ENCODE measurements at places on chromosomes 4 and X.

DNA sequence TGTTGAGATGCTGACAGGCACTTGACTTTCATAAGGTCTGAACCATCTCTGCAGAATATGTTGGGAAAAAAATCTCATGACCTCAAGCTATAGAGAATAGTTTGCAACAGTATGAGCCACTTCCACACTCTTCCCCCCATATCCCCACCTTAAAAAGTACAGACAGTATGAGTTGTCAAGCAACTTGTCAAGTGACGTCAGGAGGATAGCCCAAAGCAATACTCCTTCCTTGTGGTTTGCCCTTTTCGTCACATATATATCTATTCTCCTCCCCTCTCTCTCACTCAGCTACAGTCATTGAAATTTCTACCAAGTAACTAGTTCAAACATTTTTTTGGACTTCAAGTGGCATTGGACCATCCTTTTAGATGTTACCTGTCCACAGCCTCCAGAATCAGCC lies 67.7 kb downstream of the MCF2 start:
- no peak for DNase-seq

DNA sequence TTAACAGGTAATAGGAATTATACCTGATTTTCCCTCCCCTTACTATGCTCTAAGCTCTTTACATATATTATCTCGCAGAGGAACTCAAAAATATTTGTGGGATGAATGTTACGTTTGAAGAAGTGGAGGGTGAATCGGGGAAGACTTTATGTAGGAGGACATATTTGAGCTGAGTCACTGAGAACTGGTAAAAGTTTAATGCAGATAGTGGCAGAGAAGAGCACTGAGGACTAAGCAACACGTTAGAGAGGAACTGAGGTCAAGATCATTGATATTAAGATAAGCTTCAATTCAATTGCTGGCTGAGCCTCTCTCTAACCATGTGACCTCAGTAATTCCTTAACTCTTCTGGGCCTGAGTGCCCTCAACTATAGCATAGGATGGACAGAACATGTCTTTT lies 26.4 kb upstream of the ELOVL6 start:
- DNase-seq = no peak

GRCh38 chrX:110759785-110760184 lies 35.8 kb downstream of the CHRDL1 start:
- no peak for DNase-seq

DNA sequence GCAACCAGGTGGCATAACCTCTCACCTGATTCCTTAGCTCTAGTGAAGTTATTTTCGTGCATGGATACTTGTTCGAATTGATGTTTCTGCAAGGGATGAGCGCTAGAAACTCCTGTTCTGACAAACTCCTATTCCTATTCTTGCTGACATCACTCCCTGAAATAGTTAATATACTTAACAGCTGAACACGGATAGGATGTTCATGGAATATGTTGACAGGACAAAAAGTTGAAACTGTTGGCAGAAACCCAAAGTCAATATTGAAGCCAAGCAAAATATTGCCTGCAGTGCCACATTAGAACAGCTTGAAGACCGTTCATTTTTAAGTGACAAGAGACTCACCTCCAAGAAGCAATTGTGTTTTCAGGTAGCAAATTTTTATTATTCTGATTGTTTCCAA lies at the start of gene KLKB1:
KLKB1 (plus strand) TSS at position 287 of the 400 bp plus-strand sequence. CDS start 689 bp downstream, outside the sequence.
- peak; percentile 67 for DNase-seq

GRCh38 chrX:17987783-17988182 lies 126.7 kb upstream of the RAI2 start:
- DNase-seq = no peak

DNA sequence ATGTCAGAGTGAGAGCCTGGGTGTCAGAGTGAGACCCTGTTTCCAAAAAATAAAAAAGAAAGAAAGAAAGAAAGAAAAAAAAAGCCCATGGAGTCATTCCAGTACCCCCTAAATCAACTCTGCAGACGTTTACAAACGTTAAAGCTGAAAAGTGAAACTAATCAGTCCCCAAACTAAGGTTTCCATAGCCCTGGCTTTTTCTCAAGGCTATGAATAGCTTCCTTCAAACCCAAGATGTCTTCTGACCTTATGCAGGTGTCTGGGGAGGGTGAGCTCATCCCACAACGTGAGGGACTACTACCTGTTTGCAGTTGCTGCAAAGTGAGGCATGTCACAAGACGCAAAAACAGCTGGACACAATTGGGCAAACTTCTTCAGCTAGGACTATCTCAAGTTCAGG lies 144.0 kb downstream of the SH3KBP1 start:
- DNase-seq = no peak

DNA sequence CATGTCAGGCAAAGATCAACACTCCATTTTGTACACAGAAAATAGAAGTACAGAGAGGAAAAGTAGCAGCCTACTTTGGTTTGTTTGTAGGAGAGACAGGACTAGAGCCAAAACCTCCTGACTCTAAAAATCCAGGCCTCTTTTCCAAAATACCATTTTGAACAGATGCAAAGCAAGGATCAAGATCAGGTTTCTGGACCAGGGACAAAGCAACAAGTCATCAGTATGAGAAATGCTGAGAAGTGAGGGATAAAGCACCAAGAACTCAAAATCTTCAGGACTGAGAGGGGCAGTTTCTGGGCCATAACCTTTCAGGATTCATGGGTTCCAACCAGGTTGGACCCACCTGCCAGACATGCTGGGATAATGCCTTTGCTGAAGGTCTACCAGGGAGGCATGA lies 36.6 kb upstream of the MBTPS2 start:
- DNase-seq = no peak

GRCh38 chrX:37361596-37361995 lies 12.4 kb downstream of the PRRG1 start:
- no peak for DNase-seq

DNA sequence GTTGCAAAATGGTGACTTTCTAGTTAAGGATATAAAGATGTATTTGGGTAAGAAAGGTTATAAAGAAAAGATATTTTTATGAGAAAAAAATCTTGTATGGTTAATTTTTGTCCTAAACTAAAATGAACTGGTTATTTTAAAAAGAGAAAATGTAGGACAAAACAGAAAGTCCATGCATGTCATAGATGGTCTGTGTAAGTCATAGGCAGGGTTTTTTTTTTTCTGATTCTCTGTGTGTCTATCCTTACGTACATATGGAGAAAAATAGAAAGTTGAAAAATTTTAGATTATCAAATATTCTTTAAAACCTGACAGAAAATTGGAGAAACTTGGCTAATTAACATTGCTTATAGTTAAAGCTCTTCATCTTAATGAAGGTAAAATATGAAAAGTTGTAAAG lies 493.4 kb downstream of the IQCM start:
- DNase-seq = no peak

GRCh38 chr4:168744021-168744420 lies 247.2 kb downstream of the PALLD start:
- no peak for DNase-seq

- DNase-seq = peak; percentile 84
These were observed at the start of gene PLRG1 for GRCh38 chr4:154549894-154550790. Gene PLRG1 (minus strand): TSS chr4:154550400. CDS start chr4:154550308, 92 bp downstream.

DNA sequence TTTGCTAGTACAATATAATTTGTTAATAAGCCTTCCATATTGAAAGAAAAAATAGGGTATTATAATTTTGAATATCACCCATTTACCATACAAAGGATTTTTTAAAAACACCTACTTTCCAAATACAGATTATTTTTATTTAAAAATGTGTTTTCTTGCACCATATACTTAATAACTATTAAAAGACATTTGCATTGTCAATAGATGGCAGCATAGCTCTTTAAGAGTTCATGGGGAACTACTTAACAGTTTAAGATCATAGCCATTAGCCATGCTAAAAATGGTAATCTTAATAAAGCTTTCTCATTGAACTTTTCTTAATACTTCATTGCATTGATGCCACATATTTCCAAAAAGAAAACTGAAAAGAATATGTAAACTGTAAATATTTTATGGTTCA lies 1995.9 kb downstream of the C4orf33 start:
- DNase-seq = peak; percentile 50

GRCh38 chr4:125355791-125356190 lies 41.0 kb downstream of the FAT4 start:
- DNase-seq = no peak

GRCh38 chr4:74318276-74318675 lies 10.0 kb downstream of the EPGN start:
- no peak for DNase-seq

DNA sequence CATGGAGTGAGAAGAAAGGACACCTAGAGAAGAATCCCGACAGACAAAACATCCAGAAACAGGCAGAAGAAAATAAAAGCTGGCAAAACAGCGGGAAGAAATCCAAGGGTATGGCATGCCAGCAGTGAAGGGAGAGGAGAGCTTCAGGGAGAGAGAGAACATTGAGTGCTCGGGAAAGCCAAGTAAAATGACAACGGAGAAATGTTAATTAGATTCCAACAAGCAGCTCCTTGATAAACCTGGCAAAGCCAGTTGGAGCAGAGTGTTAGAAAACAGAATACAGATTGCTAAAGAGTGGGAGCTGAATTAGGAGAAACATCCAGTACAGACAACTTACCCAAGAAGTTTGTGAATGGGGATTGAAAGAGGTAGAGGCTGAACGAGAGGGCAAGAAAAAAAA lies 40.4 kb upstream of the MAOA start:
- no peak for DNase-seq

DNA sequence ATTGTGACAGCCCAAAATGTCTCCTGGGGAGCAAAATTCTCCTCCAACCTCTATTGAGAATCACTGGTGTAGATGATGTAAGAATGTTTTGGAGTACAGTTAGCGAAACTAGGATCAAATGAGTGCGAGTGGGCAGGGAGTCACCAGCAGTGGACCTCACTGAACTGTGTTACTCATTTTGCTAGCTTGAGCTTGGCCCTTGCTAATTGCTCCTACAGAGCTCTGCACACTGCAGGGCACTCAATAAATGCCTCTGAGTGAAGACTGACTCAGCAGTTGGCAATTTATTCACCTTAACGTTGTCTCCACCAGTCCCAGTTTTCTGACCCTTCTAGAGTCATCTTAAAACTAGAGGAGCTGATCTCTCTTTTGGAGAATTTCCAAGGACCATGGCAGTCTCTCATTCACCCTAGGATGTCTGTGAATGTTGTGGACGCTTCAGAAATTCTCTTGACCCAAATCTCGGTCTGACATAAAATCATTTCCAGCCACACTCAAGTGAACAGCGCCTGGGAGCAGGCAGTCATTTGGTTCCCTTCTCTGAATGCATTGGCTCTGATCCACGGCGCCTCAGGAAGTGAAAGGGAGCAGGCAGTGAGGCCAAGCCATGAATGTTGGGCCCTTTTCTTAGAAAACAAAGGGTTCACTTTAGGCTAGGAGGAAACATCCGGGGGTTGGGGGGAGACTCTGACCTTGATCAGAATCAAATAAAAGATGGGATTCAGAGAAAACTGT lies 148.1 kb downstream of the NWD2 start:
- DNase-seq = no peak

- no peak for DNase-seq
These were observed 211.9 kb upstream of the EOLA2 start for GRCh38 chrX:150150076-150150779.

DNA sequence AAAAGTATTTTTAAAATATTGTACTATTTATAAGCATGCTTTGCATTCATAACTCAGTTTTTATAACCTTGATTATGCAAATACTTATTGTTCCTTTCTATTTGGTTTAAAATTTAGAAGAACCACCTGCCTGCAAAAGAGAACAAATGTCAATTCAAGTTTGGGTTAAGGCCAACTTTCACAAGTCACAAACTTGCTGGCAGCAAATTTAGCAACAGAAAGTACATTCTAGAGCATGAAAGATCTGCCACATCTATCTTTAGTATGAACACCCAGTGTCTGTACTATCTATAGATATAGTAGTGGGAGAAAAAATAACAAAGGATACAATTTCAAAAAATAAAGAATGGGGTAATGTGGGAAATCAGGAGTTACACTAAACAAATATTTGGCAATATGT lies 1014.2 kb downstream of the C4orf33 start:
- DNase-seq = peak; percentile 1

DNA sequence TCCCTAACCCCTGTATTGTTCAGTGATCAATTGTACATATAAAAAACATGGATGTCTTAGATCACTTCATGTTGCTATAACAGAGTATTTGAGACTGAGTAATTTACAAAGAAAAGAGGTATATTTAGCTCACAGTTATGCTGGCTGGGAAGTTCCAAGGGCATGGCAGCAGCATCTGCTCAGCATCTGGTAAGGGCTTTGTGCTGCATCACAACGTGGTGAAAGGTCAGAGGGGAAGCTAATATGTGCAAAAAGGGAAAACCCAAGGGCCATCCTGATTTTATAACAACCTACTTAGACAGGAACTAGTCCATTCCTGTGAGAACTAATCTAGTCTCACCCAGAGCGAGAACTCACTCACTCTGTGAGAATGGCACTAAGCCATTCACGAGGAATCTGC lies 128.2 kb upstream of the OTUD4 start:
- DNase-seq = no peak

DNA sequence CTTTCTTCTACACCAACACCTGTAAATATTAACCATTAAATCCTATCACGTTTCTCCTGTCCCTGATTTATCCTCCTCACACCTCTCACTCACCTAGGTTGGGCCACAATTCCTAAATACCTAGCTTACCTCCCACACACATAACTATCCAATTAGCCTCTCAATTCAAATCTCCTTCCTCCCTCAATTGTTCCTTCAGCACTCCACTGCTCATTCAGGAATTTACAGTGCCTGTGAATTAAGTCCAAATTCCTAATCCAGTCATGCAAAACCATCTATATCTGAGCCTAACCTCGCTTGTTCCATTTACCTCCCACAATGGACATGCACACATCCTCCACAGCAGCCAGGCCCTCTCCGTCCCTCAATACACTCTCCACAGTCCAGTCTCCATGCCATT lies 17.5 kb downstream of the ANXA5 start:
- no peak for DNase-seq

DNA sequence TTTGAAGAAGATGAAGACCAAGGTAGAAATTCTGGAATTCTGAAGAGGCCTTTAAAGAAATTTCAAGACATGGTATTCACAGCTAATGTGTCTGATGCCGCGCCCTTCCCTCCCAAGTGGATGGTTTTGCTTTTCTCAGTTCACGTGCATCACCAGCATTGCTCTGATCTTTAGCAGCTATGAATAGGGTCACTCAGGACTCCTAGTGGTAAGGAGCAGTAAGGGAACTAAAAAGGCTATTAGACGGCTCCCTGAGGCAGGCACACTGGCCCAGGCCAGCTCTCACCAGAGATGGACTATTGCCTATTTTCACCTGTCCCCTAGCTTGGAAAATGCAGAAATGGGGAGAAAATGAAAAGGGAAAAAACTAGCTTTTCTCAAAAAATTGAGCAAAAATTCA lies 447.5 kb upstream of the RASGEF1B start:
- no peak for DNase-seq

- no peak for DNase-seq
These were observed 66.5 kb downstream of the AR start for GRCh38 chrX:67610282-67610681.

DNA sequence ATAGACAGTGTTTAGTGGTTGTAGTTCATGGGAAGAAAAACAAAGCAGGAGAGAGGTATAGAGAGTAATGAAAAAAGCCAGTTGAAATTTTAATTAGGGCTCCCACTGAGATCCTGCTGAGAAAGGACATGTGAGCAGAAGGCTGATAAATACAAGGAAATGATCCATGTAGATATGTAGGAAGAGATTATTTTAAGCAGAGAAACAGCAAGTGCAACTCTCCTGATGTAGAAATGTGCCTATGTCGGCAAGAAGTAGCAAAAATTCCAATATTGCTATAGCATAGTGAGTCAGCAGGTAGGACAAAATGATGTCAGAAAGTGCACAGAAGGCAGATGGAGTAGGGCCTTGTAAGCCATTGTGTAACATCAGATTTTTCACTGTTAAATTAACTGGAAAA lies 1027.3 kb downstream of the PCDH18 start:
- DNase-seq = no peak

- DNase-seq = no peak
These were observed 58.9 kb downstream of the KDM5C start for GRCh38 chrX:53166103-53166502.

GRCh38 chr4:1584498-1584897 lies 99.6 kb downstream of the FAM53A start:
- no peak for DNase-seq
